ENCODE measurements at places on chromosomes 11 and 22.
A peak's percentile ranks its signal among the peaks of the same experiment; 100 is the strongest.

- no peak for DNase-seq
Measured at GRCh38 chr22:44309137-44309536, 3.6 kb downstream of the SHISAL1 start.

DNA sequence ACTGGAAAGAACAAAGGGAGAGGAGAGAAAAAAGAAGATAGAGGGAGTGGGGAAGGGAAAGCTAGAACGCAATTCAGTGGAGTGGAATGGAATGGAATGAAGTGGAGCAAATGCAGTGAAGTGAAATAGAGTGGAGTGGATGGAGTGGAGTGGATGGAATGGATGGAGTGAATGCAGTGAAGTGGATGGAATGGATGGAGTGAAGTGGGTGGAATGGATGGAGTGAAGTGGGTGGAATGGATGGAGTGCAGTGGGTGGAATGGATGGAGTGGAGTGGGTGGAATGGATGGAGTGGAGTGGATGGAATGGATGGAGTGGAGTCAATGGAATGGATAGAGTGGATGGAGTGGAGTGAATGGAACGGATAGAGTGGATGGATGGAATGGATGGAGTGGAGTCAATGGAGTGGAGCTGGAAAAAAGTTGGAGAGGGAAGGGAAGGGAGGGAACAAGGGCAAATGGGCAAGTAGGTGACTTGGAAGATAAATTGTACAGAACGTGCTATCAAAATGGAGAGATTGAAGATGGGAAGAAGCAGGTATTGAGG, 13.9 kb downstream of the IFITM10 start:
- DNase-seq, result no peak

DNA sequence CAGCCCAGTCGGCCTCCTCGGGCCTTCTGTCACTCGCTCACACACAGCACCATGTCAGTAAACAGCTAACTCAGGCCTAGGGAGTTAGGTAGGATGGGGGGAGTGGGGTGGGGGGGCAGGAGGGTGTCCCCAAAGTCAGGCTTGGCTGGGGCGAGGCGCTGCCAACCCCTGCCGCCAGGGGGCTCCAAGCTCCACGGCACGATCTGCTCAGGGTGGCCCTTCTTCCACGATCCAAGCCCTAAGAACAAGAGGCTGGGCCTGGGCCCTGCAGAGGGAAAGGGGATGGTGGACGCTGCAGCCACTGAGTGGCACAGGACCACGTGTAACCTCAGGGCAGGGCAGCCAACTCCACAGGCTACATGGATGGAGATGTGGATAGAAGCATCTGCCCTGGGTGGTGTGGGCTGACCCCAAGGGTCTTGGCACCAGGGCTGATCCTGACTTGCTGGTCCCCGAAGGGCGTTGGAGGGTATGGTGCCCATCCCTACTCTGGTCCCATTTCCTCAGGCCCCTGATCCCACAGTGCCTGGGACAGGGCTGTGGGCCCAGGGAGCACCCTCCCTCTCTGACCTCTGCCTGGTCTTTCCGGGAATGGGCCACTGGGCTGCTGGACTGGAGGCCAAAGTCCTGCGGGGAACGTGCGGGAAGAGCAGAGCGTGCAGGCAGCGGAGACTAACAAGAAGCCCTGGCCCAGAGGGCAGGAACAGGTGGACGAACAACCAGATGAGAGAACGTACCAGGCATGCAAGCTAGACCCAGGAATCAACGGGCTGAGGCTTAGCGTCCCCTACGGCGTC, 29.1 kb upstream of the TXNRD2 start:
- peak; percentile 64 for DNase-seq

DNA sequence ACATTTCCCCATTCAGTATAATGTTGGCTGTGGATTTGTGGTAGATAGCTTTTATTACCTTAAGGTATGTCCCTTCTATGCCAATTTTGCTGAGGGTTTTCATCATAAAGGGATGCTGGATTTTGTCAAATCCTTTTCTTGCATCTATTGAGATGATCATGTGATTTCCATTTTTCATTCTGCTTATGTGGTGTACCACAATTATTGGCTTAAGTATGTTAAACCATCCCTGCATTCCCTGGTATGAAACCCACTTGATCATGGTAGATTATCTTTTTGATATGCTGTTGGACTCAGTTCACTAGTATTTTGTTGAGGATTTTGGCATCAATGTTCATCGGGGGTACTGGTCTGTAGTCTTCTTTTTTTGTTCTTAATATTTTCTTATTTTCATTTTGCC, 44.7 kb upstream of the ARHGAP32 start:
- DNase-seq, result no peak

DNA sequence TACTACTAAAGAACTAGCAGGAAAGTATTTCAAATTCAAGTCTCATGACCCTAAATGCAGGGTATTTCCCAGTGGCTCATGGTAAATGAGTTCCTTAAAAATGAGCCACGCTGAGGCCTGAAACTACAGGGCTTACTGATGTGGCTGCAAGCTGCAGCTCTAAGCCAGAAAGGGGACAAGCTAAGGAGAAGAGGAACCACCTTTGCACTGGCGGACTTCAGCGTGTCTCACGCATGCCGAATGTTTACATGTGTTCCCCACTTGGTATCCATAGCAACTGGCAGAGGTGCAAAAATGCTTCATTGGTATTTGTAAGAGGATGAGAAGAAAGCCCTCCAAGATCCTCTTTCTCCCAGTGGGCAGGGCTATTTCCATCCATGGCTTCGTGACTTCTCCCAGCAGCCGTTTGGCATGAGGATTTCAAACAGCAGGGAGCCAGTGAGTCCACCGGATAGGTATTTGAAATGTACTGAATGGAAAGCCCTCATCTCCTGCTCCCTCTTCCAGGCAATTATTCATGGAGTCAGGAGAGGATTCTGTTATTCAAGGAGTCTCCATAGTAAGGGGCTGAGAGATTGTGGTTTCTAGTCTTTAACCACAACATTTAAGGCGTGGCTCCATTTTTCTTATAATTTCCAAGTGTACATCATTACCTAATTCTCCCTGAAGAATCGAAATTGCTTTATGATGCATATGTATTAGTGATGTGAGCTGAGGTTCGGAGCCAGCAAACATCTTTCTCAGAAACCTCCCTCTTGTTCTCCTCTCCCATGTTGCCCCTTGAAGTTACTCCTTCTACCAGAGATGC, 55.3 kb upstream of the CD44 start:
- DNase-seq, result peak; percentile 31

DNA sequence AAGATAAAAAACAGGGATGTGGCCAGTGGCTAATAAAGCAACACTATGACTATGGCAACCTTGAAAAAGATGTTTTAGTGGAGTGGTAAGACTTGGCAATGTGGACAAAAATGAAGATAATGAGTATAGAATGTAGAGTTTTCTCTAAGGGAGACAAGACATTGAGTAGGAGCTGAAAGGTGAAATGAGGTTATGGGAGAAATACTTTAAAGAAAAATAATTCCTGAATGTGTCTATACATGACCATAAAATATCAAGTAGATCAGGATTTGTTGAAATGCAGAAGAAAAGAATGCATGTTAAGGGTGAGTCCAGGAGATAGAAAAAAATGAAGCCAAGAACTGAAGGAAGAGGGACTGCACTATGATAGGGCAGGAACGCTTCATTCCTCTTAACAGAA, 101.6 kb upstream of the CARD18 start:
- no peak for DNase-seq

GRCh38 chr11:32244453-32244852, 153.6 kb downstream of the RCN1 start:
- no peak for DNase-seq

Data from activated T-helper 1 cell treated with anti-CD3 and anti-CD28 coated beads, Interleukin-2, amount 50 U/mL, for 16 hours (primary cell).